A549 treated with GW870086 at 1 μM for 4 hours (cell line): ENCODE measurements at places on chromosomes 13 and 19. TPM values are rescaled to one million over a fixed set of nuclear protein-coding genes. Genes with fewer than 3 reads are reported as not detected.

LILRB1 gene
- not detected in 5 replicates for total RNA-seq

CHST8 gene
- total RNA-seq = 0.09 to 0.33 TPM (median 0.14 TPM) in 5 replicates

DNAAF3 gene
- 3.7 to 7.7 TPM (median 5.7 TPM) in 5 replicates for total RNA-seq

ZNF285 gene
- total RNA-seq = 1.7 to 2.5 TPM (median 2.4 TPM) in 5 replicates

C19orf33 gene
- total RNA-seq = 692 to 827 TPM (median 715 TPM) in 5 replicates

SHD gene
- not detected in 5 replicates for total RNA-seq

ZNF724 gene
- 0.50 to 0.90 TPM (median 0.75 TPM) in 5 replicates for total RNA-seq

SLC25A15 gene
- 15.8 to 19.5 TPM (median 17.7 TPM) in 5 replicates for total RNA-seq

PTPRH gene
- 2.7 to 5.3 TPM (median 5.1 TPM) in 5 replicates for total RNA-seq

KLK7 gene
- not detected in 5 replicates for total RNA-seq

ELF1 gene
- total RNA-seq = 29.8 to 39.5 TPM (median 36.8 TPM) in 5 replicates

KANK2 gene
- 38.1 to 62.3 TPM (median 57.4 TPM) in 5 replicates for total RNA-seq

USPL1 gene
- 11.0 to 17.3 TPM (median 16.3 TPM) in 5 replicates for total RNA-seq

S1PR4 gene
- total RNA-seq = 0.08 to 0.19 TPM (median 0.15 TPM) in 4 of 5 replicates, not detected in the other

C19orf81 gene
- total RNA-seq = 4.3 to 11.4 TPM (median 10.5 TPM) in 5 replicates

HSH2D gene
- 0.09 to 0.14 TPM in 2 of 5 replicates, not detected in the others for total RNA-seq

DENND1C gene
- 0.11 to 0.29 TPM (median 0.19 TPM) in 5 replicates for total RNA-seq

PSG11 gene
- total RNA-seq = not detected in 5 replicates

EID2B gene
- 7.9 to 9.5 TPM (median 8.3 TPM) in 5 replicates for total RNA-seq

ZNF506 gene
- total RNA-seq = 0.13 to 0.49 TPM (median 0.27 TPM) in 4 of 5 replicates, not detected in the other

HOMER3 gene
- total RNA-seq = 24.6 to 32.7 TPM (median 28.6 TPM) in 5 replicates

YJEFN3 gene
- total RNA-seq = 2.2 to 3.8 TPM (median 3.1 TPM) in 5 replicates

CALR3 gene
- total RNA-seq = not detected in 5 replicates

ZC3H4 gene
- 19.7 to 23.0 TPM (median 20.4 TPM) in 5 replicates for total RNA-seq

DACT3 gene
- total RNA-seq = 0.15 to 0.26 TPM (median 0.22 TPM) in 5 replicates

CYP2F1 gene
- total RNA-seq = not detected in 5 replicates

ATP11A gene
- total RNA-seq = 7.1 to 13.1 TPM (median 9.4 TPM) in 5 replicates

ZNF547 gene
- 1.4 to 2.2 TPM (median 1.7 TPM) in 5 replicates for total RNA-seq

LHFPL6 gene
- 6.4 to 7.3 TPM (median 7.0 TPM) in 5 replicates for total RNA-seq

SHISA2 gene
- not detected in 5 replicates for total RNA-seq

TTC9B gene
- 0.29 to 0.62 TPM (median 0.48 TPM) in 5 replicates for total RNA-seq

KCNC3 gene
- 0.95 to 1.5 TPM (median 1.4 TPM) in 5 replicates for total RNA-seq

SLC46A3 gene
- total RNA-seq = 1.5 to 2.0 TPM (median 1.9 TPM) in 5 replicates

NLRP4 gene
- total RNA-seq = not detected in 5 replicates

PLPP2 gene
- 81.0 to 109 TPM (median 101 TPM) in 5 replicates for total RNA-seq

CBY2 gene
- total RNA-seq = not detected in 5 replicates

EFNB2 gene
- total RNA-seq = 3.7 to 4.5 TPM (median 4.2 TPM) in 5 replicates

MARK4 gene
- 6.5 to 9.8 TPM (median 7.1 TPM) in 5 replicates for total RNA-seq

NCAN gene
- total RNA-seq = 0.03 to 0.17 TPM (median 0.07 TPM) in 3 of 5 replicates, not detected in the others
